ENCODE measurements at places on chromosomes 7 and 10.

DNA sequence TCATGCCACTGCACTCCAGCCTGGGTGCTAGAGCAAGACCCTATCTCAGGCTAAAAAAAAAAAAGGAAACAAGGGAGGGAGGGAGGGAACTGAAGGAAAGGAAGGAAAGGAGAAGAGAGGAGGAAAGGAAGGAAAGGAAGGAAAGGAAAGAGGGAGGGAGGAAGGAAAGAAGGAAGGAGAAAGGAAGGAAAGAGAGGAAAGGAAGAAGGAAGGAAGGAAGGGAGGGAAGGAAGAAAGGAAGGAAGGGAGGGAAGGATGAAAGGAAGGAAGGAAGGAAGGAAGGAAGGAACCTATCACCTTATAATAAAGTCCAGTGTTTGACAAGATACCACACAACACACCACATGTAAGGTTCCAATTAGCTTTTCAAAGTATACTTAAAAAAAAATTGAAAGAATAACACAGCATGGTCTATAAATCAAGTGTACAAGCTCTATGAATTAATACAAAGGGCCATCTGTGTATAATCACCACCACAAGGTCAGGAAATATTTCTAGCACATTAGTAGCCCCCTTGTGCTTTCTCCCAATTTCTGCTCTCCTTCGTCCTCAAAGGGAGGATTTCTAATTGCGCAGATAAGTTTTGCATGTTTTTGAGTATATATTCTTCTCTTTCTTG, 26.4 kb downstream of the RNF216 start:
- DNase-seq = no peak

- DNase-seq = no peak
Observed at GRCh38 chr7:1854866-1855724, 185.0 kb downstream of the ELFN1 start.

DNA sequence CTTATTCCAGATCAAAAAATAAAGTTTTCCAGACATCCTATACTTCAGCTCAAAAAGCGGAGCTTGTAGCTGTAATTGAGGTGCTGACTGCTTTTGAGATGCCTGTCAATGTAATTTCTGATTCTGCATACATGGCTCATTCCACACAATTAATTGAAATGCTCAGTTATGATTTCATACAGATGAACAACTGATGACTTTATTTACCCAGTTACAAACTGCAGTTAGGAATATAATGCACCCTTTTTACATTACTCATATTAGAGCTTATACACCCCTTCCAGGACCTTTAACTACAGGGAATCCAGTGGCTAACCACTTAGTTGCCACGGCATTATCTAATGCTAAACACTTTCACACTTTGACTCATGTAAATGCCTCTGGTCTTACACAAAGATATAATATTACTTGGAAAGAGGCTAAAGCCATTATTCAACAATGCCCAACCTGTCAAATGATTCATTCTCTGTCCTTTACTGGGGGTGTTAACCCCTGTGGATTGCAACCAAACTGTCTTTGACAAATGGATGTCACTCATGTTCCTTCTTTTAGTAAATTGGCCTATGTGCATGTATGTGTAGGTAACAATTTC, 147.3 kb downstream of the ZNF33B start:
- DNase-seq = peak; percentile 9

GRCh38 chr7:111660478-111660877, 98.2 kb upstream of the IMMP2L start:
- DNase-seq = no peak

DNA sequence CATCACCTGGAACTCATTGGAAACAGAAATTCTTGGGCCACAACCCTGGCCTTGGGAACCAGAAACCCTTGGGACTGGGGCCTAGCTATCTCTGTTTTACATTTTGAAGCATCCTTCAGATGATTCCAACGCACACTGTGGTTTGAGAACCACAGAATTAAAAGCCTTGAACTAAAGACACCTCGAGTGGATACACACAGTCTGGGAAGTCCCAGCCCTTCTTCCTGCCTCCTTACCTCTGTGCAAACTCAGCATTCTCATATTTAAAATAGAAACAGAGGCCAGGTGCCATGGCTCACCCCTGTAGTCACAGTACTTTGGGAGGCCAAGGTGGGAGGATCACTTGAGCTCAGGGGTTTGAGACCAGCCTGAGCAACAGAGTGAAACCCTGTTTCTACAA, 12.9 kb downstream of the NPFFR1 start:
- DNase-seq = no peak

GRCh38 chr10:121302541-121303180, 295.6 kb downstream of the FGFR2 start:
- DNase-seq = no peak

DNA sequence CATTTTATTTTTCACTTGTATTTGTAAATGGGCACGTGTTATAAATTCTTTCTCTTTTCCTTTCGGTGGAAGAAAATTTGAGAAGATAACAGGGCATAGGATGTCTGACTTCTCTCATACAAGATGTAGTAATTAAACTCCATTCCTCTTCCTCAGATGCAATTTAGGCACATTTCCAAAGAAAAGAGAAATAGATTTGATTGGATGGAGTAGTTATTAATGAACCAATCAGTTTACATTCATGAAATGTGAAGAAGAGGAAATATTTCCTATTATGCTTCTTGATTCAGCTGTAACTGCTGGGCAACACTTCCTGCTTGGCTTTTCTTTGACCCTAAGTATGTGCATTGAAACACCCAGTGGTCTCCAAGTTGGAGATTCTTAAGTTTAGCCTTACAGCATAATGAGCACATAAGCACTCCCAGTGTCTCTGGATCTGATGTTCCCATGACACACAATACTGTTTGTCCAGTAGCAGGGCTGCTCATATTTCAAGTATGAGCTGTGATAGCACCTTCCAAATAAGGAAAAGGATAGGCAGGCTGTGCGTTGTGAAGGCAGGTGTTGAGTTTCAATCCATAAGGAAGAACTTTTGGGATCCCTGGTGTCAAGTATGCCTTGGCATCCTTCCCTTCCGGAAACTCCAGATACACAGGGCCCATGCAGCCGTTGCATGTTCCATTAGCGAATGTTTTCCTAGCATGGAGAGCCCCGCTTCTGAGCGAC, 33.4 kb upstream of the COBL start:
- DNase-seq = peak; percentile 11

DNA sequence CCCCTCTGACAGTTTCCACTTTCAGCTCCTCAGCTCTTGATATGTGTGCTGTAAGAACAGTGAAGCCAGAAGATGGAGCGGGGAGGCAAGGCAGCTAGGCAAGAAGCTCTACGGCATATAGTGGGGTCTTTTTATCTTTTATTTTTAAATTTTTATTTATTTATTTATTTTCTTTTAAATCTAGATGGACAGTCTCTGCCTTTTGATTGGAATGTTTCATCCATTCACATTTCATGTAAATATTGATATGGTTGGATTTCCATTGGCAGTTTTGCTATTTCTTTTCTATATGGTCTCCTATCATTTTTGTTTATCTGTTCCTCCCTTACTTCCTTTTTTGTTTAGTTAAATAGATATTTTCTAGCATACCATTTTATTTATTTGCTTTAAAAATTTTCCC, 183.7 kb downstream of the TMEM178B start:
- no peak for DNase-seq

DNA sequence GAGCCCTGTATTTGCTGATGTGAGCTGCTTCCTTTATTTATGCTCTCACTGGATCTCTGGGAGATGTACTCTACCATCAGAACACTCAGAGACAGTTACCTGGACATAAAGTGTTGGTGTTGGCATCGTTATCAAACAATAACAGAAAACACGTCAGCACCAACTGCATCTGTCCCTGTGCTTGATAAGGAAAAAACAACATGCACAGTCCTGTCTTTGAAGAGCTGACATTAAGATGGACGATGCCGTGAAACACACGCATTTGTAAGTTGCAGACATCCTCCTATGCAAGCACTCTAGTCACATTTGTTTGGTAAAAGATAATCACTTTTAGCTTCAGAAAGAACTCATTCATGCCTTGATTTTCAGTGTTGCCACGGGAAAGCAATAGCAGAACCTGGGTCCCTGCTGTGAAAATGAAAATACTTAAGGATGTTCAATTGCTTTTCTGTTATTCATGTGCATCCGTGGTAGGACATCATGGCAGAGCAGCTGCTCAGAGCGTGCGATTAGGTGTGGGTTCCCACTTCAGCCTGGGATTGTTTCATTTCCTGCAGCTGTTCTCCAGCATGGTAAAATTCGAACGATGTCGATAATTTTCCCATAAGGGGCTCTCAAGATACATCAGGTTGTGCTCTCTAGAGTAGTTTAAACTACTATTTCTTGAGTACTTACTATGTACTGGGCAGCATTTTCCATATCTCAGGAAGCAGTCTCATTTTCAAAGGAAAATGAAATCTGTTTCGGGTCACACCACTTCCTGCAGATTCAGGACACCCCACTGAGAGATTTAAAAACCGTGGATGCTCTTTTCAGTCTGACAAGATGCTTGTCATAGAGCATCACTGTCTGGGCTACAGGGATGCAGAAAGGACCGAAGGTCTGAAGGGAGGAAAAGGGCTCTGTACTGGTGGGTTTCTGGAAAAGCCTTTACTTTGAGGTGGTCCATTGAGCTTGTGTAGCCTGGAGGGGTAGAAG, 248.7 kb downstream of the CAMK1D start:
- no peak for DNase-seq

DNA sequence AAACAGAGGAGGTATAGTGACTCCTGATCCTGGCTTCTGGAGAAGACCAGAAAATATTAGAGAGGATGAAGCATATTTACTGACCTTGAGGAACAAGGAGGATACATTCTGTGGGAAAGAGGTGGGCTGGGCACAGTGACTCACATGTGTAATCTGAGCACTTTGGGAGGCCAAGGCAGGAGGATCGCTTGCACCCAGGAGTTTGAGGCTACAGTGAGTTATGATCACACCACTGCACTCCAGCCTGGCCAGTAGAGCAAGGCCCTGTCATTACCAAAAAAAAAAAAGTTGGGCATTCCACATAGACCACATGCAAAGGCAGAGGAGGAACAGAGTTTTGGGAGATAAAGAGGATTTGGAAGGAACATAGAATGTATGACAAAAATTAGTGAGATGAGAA, 4.4 kb upstream of the ACBD5 start:
- DNase-seq = no peak

- DNase-seq = peak; percentile 85
Observed at GRCh38 chr10:92517034-92517655, 56.7 kb downstream of the IDE start.

DNA sequence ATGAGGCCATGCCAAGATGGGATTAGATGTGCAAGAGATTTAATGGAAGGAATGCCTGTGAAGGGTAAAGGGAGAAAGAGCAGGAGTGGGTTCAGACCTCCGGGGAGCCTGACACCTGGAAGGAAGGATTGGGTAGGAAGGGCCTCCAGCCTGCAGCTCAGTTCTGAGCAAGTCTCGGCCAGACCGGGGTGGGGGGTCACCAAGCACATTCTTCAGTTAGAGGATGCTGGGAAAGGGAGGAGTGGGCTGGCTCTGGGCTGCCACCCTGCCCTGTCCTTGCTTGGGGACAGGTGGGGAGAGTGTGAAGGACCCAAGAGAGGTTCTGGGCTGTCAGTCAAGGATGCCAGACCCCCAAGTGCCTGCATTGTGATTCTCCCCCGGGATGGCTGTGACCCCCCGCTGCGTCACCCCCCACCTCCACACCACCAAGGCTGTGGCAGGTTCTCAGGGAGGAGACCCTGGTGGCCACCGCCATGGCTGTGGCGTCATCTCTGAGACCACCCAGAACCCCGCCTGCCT, 16.5 kb upstream of the PRKAG2 start:
- no peak for DNase-seq

GRCh38 chr7:115910541-115911164, 119.9 kb downstream of the TFEC start:
- peak; percentile 32 for DNase-seq

DNA sequence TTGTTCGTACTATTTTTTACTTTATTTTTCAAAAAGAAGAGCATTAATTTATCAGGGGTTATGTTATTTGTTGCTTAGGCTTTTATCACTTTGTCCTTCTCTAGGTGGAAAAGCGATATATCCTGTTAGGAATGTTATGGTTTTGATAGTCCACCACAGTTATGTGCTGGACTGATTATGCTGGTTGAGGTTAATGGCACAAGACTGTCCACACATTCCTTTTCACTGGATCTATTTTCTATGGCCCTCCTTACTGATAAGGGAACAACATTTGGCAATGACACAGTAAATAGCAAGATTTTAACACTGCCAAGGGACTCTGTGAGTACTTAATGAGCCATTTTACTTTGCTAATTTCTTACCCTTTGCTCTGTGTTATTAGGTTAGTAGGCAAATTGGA, 1212.3 kb downstream of the NXPH1 start:
- peak; percentile 72 for DNase-seq

DNA sequence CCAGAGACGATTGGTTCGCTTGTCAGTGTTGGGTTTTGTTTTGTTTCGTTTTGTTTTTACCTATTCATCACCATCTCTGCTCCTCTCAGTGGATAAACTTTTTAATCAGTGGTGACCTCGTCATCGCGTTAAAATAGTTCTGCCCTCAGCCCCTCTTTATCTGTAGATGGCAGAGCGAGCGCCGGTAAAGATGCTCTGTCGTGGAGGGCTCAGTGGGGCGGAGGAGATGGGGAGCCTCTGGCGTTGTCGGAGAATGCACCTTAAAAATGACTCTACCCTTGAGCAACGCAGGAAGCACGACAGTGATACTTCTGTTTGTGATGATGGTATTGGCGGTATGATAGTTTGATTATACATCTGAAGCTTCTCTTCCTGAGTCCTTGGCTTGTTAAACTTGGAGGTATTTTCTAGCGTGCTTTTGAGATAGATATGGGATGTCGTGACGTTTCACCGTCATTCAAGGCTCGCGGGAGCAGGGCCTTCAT, 554 bp downstream of the CSGALNACT2 start:
- DNase-seq = peak; percentile 29

DNA sequence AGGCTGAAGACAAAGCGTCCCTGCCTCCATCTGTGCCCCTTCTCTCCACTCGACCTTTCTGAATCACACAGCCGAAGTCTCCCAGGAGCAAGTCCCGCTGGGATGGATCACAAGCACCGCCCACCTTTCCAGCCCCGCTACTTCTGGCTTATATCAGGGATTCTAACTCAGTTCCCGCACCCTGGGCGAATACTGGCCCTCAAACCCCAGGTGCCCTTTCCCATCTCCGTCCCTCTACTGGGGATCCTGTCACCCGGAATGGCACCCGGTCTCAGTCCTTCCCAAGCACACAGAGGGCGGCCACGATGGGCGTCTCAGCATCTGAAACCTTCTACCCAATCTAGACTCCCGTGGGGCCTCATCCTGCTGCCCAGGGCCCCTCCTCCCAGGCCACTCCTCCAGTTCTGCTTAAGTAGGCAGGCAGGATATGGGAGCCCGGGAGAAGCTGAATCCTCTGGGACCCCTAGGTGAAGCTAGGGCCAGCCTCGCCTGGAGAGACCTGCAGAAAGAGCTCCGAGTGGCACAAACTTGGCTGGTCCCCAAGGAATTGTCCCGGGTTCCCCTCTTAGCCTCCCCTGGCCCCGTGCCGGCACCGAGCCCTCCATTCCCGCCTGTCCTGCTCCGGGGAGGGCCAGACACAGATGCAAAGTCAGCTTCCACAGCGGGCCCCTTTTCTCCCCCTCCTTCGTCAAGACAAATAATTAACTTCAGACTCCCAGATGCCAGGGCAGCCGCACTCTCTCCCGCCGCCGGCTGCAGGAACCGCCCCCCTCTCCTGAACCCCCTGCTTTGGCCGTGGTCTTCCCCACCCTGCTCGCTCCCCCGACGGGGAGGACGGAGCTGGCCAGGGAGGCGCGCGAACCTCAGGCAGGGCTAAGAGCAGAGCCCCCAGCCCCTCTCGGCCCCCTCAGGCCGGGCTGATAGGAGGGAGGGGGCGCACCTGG, 612 bp downstream of the KCP start:
- peak; percentile 66 for DNase-seq

- no peak for DNase-seq
Observed at GRCh38 chr7:28516390-28517172, 104.3 kb downstream of the CREB5 start.

Measured in fibroblast of lung (primary cell).